ENCODE measurements at places on chromosomes 16 and 17.

DNA sequence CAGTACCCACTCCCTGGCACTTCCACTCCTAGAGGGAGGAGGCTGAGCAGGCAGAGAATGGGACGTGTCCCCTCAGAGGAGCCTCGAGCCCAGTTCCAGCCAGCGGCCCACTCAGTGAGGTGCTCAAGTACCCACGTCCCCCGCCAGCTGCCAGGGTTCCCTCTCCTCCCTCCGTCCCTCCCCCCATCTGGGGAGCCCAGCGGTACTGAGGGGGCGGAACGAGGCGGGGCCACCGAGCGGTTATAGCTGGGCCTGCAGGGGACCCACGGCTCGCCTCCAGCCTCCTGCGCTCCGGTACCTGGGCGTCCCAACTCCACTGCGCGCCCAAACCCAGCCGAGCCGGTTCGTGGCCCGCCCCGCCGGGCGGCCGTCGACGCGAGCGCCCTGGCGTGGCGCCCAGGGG lies at the start of gene NPW:
TSS of gene NPW (plus strand) at position 268 of the 403 bp plus-strand sequence.
- DNase-seq: no peak

DNA sequence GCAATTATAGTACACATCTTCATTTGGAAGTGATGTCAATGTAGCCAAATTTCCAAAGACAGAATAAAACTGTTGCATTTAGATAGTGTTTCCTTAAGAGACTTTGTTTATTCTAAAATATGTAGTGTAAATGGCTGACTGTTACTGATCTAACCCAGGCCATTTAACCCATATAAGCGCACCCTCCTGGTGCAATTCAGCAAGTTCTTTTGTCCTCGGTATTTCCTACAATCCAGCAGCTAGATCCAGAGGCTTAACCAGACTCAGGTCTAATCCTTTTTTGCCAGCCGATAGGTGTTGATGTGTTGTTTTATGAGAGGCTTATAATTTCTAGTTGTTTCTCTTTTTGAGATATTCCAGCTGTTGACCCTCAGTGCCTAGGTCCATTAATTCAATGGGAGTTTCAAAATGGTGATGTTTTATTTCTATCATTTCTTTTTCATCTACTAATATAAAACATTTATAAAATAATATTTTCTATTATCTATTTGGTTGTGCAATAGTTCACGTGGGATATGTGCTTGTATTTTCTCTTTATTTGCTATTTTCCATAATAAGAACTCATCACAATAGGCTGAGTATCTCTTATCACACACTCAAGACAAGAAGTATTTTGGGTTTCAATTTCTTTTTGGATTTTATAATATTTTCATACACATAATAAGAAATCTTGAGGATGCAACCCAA lies 14.5 kb downstream of the ABCA9 start:
- DNase-seq: no peak

DNA sequence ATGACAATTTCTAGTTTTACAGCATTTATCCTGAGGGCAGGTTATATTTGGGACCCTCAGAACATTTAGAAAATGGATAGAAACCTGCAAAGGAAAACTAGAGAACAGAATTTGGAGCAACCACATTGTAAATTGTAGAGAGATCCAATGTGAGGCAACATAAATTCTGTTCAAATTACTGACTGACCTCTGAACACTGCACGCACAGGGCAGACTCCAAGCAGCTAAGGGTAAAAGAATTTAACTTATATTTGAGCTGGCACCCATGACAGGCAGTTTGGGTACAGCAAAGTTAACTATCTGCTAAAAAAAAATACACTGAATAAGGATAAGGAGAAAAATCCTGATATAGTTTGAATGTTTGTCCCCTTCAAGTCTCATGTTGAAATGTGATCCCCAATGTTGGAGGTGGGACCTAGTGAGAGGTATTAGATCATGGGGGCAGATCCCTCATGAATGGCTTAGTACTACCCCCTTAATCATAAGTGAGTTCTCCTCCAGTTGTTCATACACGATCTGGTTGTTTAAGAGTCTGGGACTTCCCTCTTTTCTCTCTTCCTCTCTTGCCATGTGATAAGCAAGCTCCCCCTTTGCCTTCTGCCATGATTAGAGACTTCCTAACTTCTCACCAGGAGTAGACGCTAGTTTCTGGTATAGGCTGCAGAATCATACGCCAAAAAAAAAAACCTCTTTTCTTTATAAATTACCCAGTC lies 75.7 kb downstream of the FBXL20 start:
- no peak for DNase-seq

DNA sequence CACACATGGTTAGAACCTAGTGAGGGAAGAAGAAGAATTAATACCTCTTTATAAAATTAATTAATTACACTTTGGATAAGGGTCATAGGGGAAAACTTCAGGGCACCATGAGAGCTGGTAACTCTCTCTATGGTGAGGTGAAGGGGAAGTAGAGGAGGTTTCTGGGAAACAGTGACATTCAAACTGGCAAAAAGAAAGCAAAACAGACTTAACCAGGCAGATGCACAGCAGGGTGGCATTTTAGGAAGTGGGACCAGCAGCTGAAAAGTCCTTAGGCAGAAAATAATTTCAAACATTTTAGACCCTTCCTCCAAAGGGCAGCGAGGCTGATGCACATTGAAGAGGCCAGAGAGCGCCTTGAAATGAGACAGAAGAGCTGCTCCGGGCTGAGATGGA lies 157.8 kb downstream of the CDH13 start:
- no peak for DNase-seq

DNA sequence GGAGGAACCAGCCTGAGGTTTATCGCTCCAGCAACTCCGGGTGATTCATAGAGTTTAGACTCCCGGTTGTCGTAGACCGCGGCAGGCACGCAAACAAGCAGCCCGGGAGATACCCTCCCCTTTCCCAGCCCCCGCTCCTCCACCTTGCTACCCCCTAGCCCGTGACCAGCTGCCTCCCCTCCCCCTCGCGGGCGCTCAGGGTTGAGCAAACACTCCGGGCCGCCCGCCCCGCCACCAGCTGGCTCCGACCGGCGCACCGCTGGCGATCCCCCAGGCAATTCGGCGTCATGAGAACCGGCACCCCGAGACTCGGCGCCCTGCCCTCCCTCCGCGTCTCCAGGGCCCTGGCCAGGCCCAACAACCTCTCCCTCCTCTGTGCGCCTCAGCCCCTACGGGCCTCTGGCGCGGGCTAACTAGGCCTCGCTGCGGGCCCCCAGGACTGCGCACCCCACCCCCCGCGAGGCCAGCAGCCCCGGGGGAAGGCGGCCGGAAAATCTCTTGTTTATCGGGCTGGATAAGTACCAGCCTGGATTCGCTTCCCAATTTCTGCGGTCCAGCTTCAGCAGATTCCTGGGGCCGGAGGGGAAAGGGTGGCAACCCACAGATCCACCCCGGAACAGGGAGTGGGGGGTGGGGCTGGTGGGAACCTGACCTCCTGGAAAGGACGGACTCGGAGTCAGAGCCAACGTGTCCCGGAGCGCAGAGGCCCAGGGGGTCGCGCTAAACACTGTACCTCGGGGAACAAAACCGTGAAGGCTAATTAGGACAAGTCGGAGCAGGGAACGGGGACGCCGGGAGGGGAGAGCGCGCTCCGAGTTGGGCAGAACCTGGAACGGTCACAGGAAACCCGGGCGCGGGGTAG lies 951 bp upstream of the GPRC5C start:
- peak; percentile 77 for DNase-seq

DNA sequence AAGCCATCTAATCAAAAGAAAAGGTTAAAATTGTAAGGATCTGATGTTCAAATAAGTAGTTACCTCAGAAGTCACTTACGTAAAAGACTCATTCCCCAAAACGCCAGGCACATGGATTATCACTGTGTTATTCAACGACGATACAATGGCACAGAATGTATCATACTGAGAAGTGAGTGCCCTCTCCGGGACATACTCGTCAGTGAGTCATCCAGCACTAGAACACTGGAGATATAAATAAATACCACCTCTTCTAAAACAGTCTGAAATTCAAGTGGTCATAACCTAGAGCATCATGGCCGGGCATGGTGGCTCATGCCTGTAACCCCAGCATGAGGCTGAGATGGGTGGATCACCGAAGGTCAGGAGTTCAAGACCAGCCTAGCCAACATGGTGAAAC lies 24.9 kb downstream of the USP31 start:
- DNase-seq: no peak

GRCh38 chr17:50892101-50892776 lies 26.1 kb upstream of the TOB1 start:
- no peak for DNase-seq

- no peak for DNase-seq
These were observed 28.7 kb downstream of the KNOP1 start for GRCh38 chr16:19689342-19689741.

GRCh38 chr17:74712301-74712700 lies 422 bp downstream of the CD300LF start:
- DNase-seq: no peak

DNA sequence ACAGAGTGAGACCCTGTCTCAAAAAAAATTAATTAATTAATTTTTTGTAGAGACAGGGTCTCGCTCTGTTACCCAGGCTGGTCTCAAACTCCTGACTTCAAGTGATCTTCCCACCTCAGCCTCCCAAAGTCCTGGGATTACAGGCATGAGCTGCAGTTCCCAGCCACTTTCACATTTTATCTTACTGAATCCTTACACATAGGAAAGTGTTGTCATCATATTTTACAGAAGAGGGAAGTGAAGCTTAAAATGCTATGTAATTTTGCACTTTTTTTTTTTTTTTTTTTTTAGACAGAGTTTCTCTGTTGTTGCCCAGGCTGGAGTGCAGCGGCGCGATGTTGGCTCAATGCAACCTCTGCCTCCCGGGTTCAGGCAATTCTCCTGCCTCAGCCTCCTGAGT lies 21.1 kb upstream of the ZNF629 start:
- DNase-seq: no peak

- DNase-seq: no peak
These were observed 18.0 kb downstream of the FOXF1 start for GRCh38 chr16:86528061-86528929.

DNA sequence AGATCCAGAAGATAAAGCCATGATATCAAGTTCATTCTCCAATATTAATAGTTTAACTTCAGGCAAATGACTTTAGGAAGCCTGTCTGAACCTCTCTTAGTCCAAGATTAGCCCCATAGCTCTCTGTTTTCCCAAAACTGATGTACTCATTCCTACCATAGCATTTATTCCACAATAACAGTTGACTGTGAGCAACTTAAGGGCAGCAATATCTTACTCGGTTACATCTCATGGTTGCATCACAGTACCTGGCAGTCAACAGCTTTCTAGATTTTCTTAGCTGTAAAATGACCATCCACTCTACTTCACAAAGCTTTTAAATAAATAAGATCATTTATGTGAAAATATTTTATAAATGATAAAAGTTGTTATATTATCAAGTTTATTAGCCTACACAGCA lies 58.2 kb upstream of the STAC2 start:
- DNase-seq: no peak

GRCh38 chr17:52986056-52986662 lies 827.6 kb upstream of the CA10 start:
- no peak for DNase-seq

DNA sequence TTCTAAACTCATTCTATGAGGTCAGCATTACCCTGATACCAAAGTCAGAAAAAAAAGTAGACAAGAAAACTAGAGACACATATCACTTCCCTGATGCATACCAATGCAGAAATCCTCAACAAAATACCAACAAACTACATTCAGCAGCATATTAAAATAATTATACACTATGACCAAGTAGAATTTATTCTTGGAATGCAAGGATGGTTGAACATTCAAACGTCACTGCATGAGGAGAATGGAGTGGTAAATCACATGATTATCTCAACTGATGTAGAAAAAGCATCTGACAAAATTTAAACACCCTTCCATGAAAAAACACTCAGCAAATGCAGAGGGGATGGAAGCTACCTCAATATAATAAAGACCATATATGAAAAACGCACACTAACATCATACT lies 155.0 kb upstream of the KCNJ18 start:
- DNase-seq: no peak

GRCh38 chr16:26963109-26963508 lies 103.6 kb upstream of the C16orf82 start:
- DNase-seq: no peak

DNA sequence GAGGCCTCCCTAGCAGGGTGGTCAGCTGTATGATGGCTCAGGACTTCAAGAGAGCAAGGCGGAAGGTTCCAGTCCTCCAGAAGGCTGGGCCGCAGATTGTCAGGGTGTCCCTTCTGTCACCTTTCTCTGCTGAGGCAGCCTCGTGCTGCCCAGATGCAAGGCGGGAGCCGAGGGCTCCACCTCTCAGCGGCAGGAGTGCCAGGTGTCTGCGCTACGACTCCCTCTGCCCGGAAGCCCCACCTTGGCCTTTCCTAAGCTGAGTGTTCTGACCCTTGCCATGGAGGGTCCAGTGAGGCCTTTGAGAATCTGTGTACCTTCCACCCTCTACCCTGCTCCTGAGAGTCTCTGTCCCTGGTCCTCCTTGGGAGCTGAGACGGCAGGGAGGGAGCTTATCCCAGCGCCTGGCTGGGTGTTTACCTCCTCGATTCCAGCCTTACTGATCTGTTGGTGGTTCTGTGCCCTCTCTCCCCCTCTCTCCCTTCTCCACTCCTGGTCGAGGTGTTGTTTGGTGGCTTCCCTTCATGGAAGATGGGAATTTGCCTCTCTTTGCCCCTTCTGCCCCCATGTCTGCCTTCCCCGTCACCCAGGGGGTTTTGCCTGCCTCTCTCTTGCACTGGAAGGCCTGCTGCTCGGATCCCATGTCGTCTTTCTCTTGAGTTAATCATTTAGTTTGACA lies 2.2 kb upstream of the ZNF750 start:
- DNase-seq: no peak

- no peak for DNase-seq
These were observed 24.8 kb downstream of the LMF1 start for GRCh38 chr16:946048-946395.

- peak; percentile 52 for DNase-seq
These were observed 103.9 kb upstream of the SEC14L1 start for GRCh38 chr17:77036841-77037381.

DNA sequence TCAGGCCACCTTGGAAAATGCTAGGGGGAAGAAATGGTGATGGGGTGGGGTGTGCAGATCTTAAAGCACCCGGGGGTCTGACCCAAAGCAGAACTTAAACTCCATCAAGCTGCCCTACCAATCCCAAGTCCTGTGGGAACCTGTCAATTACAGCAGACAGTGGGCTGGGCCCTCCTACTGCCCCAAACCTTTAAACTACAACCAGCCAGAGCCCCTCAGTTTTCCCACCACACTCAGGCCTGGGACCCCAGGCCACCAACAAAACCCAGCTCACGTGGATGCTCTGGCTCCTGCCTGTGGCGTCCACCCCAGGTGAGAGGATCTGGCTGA lies 2.7 kb downstream of the MYO18A start:
- no peak for DNase-seq

GRCh38 chr16:51535591-51535990 lies 384.5 kb upstream of the SALL1 start:
- no peak for DNase-seq

Data from stimulated activated naive B cell treated with anti-CD40 and anti-IgM and Interleukin-4, amounts not matched to agents 10 μg/mL and 1 μg/mL and 100 μg/mL, for 72 hours (primary cell).